Esophagus mucosa (tissue), 1 donor: ENCODE measurements at places on chromosomes 13 and 19.

- peak; percentile 41 for ATAC-seq
Measured at GRCh38 chr13:45327253-45327955, 13.6 kb downstream of the TPT1 start.

- ATAC-seq = no peak
Measured at GRCh38 chr13:43002021-43002420, 10.0 kb upstream of the EPSTI1 start.

GRCh38 chr19:8088752-8089663, 36.4 kb downstream of the CCL25 start:
- ATAC-seq = no peak

GRCh38 chr19:18520848-18521691, 800 bp downstream of the ELL start:
- peak; percentile 0 for ATAC-seq

- peak; percentile 90 for ATAC-seq
Measured at GRCh38 chr19:7783991-7784423, 21.0 kb downstream of the CLEC4M start.

GRCh38 chr13:32998966-32999365, 17.3 kb upstream of the KL start:
- ATAC-seq = no peak

DNA sequence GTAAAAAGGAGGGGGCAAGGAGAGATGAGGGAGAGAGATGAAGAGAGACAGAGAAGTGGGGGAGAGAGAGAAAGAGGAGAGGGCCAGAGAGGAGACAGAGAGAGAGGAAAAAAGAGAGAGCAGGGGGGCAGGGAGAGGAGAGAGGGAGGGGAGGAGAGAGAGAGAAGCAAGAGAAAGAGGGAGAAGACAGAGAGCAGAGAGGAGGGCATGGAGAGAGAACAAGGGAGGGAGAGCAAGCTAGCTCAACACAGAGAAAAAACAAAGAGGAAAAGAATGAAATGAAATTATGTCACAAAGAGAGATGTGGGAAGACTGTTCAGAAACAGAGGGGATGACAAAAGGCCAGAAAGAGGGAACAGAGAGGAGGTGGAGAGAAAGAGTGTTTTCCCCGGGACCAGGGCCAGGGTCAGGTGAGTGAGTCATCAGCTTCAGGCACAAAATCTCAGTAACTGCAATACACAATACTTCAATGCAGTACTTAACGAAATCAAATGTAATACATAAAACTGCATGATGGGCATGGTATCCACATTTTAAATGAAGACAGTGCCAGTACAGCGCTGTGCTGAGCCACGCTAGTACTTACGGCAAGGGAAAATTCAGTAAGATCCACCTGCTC, 4.8 kb downstream of the KLK7 start:
- no peak for ATAC-seq

DNA sequence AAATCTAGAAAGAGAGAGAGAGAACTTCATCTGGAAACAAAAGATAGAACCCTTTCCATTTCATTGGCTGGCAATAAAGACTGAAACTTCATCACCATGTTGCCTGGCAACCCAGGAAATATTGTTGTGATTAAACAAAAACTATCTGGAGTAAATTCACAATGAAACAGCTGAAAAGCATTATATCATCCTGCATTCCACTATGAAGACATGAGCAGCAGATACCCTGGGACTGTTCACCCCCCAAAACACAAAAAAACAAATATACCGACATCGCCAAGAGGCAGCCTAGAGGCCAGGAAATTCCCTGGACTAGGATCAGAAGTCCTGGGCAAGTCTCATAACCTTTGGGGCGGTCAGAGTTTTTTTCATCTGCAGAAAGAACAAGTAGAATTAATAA, 158.3 kb downstream of the FOXO1 start:
- ATAC-seq = no peak

GRCh38 chr13:106657104-106657503, 89.2 kb upstream of the ARGLU1 start:
- no peak for ATAC-seq

DNA sequence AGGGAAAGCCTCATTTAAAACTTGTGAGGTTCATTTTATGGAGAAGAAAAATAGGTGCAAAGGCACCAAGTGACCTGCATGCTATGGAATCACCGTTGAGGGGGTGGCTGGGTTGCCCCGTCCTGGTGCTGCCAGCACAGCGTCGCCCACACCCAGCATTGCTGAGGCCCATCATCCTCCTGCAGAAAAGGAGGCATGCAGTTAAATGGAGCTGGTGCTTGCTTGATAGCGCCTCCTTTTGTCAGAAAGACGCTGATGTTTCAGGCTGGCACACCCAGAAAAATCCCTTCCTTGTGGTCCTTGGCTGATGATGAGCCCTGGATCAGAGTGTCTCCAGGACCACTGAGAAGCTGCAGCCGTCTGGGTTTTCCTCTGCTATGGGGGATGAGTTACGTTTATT, 36.9 kb downstream of the DHRS12 start:
- ATAC-seq = no peak

- no peak for ATAC-seq
Measured at GRCh38 chr19:10293637-10294367, 4.0 kb downstream of the ICAM5 start.

DNA sequence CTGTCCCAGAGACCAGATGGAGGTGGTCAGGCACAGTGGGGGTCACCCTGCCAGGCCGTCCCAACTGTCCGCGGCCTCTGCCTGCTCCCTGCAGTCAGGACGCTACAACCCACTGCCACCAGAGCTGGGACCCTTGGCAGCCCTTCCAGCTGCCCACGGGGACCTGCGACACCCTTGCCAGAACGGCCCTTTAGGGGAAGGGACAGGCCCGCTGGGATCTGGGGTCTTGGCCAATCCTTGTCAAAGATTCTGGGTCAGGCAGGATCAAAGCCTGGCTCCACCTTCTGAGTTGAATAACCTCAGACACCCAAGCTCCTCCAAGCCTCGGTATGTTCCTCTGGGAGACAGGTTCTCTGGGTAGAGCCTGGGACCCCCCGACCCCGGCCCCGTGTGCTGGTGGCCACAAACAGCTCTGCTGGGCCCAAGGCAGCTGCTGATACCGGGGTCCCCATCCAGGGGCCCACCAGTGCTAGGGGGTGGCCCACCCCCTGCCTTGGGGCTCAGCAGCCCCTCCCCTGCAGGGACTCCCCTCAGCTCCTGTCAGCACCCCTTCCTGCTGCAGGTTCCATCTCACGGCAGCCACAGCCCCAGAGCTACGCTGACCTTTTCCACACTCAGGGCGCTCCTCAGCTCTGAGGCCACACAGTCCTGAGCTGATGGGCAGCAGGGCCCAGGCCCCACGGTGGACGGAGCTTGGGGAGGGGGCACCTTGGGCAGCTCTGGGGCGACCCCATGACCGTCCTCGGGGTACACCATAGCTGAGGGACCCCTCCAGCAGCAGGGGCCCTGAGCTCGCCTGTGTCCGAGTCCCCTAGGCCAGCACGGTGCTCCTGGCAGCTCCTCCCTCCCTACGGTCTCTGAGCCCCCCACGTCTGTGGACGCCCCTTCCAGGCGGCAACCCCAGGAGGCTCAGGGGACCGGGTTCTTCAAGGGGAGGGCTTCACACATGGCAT, 18.4 kb downstream of the SBNO2 start:
- peak; percentile 30 for ATAC-seq

DNA sequence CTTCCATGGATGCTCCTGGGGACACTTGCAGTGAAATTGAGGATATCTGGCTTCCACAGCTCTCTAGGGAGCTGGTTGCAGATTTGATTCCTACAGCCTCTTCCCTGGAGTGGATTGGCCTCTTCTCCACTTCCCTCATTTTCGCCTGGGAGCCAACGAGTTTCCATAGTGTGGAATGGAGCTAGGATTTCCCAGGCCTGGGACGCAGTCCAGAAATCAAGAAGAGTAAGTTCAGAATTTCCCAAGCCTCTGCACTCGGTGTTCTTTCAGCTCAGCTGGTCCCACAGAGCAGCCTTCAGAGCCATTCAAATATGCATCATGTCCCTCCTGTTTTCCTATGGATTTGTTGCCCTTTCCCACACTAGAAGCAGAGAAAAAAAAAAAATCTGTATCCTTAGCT, 68.2 kb downstream of the RAP2A start:
- no peak for ATAC-seq

- ATAC-seq = peak; percentile 31
Measured at GRCh38 chr19:6540918-6541689, 10.3 kb downstream of the TNFSF9 start.

DNA sequence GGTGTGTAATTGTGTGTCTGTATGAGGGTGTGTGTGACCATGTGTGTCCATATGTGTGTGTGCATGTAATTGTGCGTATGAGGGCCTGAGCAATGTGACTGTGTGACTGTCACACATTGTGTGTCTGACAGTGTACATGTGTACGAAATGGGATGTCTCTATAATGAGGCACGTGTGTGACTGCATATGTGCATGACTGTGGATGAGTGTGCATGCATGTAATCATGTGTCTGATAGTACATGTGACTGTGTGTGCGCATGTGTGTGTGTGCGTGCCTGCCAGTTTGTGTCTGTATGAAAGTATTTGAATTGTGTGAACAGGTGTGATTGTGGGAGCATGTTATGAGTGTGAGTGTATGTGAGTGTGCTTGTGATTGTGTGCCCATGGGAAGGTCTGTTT, 2.2 kb upstream of the ACSBG2 start:
- no peak for ATAC-seq

- no peak for ATAC-seq
Measured at GRCh38 chr19:28466107-28467045, 746.6 kb downstream of the UQCRFS1 start.

GRCh38 chr19:55973982-55974381, 12.6 kb upstream of the NLRP5 start:
- ATAC-seq = no peak

DNA sequence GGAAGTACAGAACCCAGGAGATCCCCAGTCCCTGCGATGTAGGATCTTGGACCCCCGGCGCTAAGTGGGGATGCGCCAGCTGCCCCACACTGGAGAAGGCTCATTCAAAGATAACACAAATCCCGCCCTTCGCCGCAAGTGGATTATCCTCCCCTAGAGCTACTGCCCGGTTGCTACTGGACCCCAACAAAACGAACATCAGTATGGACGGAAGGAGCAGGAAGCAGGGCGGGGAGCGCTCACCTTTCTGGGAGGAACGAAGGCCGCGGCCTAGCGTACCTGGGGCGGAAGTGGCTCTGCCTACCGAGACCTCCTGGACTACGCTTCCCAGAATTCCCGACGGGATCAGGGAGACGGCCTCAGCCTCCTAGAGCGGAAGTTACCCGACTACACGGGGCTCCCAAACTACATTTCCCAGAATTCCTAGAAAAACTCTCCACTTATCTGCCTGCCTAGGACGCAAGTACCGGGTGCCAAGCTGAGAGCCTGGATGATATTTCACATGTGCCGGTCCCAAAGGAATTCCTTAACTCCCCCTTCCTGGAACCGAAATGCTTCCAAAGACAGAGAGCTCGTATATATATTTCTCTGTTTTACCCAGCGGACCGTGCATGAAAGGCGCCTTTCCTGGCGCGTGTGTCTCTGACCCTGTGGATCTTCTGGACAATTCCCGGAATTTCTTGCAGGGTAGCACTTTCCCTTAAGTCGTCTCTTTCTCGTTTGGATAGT, at the start of gene ZNF112:
Gene ZNF112, minus strand, starts transcription at position 298 of the 729 bp plus-strand sequence. CDS start 16,141 bp downstream, outside the sequence.
- ATAC-seq = peak; percentile 100

DNA sequence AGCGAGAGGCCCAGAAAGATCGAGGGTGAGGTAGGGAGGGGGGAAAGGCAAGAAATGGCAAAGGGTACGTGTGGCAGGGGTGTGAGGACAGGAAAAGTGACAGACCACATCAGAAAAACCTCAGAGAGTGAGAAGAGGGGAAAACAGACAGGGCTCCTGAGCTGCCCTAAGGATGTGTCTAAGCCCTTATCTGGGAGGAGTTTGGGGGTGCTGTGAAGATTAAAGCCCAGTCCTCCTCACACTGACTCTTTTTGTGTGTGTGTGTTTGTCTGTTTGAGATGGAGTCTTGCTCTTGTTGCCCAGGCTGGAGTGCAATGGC, 703 bp upstream of the PTH2 start:
- no peak for ATAC-seq

DNA sequence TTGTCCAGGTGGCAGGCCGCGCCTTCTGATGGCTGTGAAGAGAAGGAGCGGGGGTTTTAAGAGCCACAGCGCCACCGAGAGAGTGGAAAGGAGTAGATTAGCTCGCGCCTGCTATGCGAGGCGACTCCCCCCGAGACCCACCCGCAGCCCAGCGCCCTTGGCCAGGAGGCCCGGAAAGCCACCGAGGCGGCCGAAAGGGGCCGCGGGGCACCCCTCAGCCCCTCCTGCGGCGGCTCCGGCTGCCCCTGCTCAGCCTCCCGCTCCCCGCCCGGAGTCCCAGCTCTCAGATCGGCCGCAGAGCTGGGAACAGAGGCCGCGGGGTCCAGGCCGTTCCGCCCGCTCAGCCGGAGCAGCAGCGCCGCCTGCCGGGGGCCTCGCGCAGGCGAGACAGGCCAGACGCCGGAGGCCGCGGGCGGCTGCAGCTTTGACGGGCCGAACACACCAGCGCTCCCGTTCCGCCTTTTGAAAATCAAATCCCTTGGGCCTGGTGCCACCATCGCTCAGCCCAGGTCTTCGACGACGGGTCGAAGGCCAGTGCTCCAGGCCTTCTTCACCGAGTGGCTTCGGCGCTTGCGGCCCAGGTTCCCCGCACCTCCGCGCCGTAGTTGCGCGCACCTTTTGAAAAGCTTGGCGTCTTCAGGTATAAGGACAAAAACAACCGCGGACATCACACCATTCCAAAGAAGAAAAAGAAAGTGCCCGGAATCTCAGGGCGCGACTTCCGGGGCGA, 15.3 kb downstream of the CDX2 start:
- peak; percentile 87 for ATAC-seq

- no peak for ATAC-seq
Measured at GRCh38 chr13:101492251-101492910, 39.9 kb downstream of the ITGBL1 start.

GRCh38 chr13:49395451-49395865, 48.4 kb downstream of the CAB39L start:
- ATAC-seq = no peak

- ATAC-seq = no peak
Measured at GRCh38 chr19:55220525-55220924, 8.0 kb downstream of the TMEM86B start.

GRCh38 chr19:19405971-19406877, 749 bp downstream of the GATAD2A start:
- ATAC-seq = no peak

- ATAC-seq = no peak
Measured at GRCh38 chr13:47549219-47549752, 451.8 kb downstream of the SUCLA2 start.
